ENCODE measurements at places on chromosomes 5 and 9.
A peak's percentile ranks its signal among the peaks of the same experiment; 100 is the strongest.

GRCh38 chr5:12016159-12016746 is 112.0 kb upstream of the CTNND2 start:
- DNase-seq, result no peak

GRCh38 chr9:120808931-120809330 is 15.7 kb upstream of the FBXW2 start:
- no peak for DNase-seq

- DNase-seq, result peak; percentile 11
Measured at GRCh38 chr9:114207034-114207810, 51.9 kb downstream of the COL27A1 start.

DNA sequence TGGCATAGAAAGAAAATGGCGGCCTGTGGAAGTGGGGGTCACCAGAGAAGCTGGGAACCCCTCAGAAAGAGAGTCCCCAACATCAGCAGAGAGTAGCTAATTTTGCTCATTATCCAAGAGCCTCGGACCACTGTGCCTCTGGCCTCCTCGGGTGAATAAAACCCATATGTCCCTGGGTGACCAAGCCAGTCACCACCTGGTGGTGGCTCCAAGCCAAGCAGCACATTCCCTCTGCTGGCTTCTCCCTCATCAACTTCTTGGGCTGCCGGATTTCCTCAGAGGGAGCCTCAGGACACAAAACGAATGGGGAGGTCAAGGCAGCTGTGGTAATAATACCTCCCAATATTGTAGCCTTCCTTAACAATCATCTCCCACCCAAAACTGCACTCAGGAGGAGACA is 242.5 kb downstream of the NFIB start:
- DNase-seq, result no peak

DNA sequence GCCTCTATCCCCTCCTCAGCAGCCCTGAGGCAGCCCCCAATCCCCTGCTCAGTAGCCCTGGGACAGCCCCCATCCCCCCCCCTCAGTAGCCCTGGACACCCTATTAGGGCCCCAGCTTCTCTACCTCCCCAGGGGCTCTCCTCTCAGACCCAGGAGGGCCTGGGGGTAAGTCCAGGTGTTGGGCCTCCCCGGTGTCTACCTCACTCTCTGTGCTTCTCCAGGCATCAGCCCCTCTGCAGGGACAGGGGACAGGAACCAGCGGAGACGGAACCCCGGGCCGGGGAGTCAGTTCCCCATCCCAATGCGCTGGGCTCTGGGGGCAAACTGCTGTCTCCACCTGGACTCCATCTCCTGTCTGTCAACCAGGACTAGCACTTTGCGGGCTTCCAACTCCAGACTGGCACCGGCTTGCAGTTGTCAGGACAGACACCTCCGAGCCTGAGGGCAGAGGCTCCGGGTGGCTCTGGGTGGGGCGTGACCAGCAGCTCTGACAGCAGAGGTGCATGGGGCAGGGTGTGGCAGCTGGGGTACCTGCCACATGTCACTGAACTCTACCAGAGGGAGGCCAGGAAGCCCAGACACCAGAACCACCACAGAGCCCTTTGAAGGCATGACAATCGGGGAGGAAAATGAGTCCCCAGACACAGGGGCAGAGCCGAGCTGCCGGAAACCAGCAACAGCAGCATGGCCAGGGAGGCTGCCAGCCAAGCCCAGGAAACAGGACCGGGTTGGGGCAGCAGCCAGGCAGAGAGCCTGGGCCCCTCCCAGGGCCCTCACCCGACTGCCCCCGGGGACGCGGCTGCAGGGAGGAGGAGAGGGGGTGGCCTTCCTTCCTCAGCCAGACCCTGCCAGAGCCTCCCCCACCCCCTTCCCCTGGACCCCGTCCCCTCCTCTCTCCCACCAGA is 17.7 kb upstream of the UBAC1 start:
- no peak for DNase-seq

DNA sequence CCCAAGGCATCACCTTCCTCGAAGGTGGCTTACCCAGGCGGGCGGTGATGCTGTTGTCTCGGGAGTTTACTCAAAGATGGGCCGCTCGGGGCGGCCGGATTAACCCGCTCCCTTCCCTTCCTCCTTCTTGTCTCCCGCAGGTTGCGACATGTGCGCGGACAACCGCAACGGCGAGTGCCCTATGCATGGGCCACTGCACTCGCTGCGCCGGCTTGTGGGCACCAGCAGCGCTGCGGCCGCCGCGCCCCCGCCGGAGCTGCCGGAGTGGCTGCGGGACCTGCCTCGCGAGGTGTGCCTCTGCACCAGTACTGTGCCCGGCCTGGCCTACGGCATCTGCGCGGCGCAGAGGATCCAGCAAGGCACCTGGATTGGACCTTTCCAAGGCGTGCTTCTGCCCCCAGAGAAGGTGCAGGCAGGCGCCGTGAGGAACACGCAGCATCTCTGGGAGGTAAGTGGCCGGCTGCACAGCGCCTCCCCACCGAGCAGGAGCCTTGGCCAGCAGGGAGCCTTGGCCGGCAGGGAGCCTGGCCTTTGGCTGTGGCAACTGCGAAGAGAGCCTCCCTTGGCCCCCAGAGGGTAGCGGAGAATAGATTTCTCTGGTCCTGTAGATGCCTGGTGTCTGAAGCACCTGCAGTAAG is 10.6 kb downstream of the PRDM6 start:
- peak; percentile 23 for DNase-seq

DNA sequence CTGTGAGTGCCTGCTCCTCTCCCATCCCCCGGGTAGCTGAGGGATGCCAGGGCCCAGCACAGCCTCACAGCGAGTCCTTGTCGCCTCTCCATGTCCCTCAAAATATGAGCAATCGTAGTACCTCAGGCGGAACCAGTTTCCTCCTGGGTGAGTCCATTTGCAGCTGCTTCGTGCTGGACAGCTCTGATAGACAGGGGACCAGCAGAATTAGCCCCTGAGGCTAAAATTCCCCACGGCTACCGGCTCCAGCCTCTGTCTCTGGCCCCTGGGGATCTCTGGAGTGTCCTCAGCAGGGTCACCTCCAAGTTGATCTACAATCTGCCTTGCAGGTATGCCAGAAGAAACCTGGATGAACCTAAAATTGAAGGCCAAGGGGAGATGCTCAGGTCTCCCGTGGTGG is 115.8 kb upstream of the FBXL7 start:
- DNase-seq, result no peak

DNA sequence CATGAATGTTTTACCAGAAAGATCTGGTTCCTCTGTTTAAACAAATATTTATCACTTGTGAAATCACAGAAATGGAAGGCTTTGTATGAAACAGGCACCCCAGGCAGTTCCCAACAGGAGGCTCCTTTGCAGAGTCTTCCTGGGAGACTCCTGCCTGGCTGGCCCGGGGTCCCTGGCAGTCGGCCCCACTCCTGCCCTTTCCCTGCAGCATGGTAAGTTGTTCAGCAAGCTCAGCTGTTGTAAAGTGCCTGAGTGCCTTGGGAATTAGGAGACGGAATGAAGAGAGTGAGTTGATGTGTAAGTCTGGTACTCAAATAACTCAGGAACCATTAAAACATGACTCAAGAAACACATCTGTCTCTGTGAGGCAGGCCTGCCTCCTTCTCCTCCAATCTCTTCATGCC is 17.5 kb upstream of the LHFPL2 start:
- DNase-seq, result no peak

DNA sequence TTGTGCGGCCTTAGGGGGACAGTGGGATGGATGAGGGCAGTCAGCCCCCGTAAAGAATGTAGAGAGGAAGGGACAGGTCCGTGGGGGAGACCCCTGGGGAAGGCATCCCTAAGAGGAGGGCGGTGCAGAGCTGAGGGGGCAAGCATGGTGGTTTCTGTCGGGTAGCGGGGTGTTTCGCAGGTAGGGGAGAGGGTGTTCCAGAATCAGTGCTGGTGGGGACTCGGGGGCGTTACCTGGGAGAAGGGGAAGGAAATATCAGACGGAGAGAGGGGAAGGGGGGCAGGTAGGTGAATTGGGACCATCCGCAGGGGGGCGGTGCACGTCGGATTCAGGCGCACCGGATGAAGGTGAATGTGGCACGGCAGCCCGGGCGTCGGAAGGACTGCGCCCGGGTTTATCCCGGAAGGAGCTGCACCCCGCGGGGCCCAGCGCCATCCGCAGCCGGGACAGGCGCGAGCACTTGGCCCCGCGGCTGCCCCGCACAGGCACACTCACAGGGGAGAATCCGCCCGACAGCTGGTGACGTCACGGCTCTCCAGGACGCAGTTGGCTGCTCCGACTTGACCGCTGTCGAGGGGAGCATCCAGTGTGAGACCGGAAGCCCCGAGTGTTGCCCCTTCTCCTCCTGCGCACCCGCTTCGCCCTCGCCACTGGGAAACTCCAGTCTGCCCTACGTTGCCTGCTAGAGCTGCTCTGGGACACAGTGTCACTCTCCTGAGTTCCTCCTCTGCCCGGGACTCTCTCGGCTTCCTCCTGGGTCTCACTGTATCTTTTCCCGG is 1.3 kb downstream of the CD72 start:
- peak; percentile 89 for DNase-seq

GRCh38 chr9:130537346-130538050 is 41.9 kb upstream of the FUBP3 start:
- peak; percentile 36 for DNase-seq

DNA sequence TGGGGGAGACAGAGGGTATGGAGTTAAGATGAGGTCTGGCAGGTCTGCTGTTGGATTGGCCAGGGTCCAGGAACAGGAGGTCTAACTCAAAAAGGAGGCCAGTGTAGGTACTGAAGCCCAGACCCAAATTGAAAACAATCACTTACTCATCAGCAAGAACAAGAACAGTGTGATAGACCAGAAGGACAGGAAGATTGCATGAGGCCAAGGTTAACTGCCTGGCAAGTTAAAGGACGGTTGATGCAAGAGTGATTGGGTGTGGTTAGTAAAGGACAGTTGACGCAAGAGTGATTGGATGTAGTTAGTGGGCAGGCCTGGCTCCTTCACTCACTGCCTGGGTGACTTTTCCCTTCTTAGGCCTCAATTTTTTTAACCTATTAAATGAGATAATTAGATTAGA is 132.6 kb downstream of the PDZD2 start:
- no peak for DNase-seq

- DNase-seq, result peak; percentile 38
Measured at GRCh38 chr5:96133341-96134079, 171.9 kb upstream of the ELL2 start.

GRCh38 chr5:176944268-176944667 is 45.1 kb upstream of the HK3 start:
- DNase-seq, result no peak

DNA sequence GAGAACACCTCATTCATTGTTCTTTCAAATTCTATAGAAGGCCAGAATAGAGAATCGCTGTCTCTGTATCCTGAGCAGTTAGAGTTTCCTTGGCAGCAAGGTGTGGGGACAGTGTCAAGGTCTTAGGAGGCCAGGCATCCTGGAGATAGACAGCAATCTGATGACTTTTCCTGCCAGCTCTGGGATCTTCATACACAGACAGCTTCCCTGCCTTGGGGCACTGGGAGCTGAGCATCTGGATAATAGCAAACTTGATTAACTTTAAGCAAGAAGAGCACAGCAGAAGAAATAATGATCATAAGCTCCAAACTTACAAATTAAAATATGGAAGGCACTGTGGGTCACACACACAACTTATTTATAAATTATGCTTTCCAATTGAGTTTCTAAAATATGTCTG is 86.1 kb upstream of the STK32A start:
- DNase-seq, result no peak

- DNase-seq, result no peak
Measured at GRCh38 chr9:93007529-93008058, 50.9 kb upstream of the SUSD3 start.

DNA sequence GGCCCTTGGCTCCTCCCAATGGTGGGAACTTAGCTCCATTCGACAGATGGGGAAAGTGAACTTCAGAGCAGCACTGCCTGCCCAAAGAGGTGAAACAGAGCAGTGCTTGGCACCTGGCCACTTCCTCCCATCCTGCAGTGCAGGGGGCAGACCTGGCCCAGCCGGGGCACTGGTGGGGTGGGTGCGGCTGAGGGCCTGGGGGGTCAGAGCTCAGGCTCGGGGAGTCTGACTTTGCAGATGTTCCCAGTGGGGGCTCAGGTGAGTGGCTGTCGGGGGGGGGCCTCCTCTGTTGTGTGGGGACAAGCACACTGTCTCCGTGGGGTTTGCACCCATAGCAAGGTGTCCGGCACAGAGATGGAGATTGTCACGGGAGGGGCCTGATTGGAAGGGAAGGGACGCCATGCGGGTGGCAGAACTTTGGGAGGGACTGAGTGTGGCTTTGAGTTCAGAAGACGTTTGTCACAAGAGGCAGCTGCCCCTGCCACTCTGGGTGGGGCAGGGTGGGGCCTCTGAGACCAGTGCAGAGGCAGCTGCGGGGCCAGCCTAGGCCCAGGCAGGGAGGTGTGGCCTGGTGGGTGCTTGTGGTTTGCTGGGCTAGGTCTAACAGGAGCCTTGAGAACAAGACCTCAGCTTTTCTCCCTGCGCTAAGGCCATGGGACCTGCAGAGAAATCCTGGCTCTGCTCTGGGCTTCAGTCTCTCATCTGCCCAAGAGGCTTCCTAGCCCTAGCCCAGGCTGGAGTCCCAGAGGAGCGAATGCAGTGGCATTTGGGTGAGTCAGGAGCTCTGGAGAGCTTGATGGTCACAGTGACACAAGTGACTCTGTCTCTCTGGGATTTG is 2.5 kb downstream of the MYMK start:
- no peak for DNase-seq

DNA sequence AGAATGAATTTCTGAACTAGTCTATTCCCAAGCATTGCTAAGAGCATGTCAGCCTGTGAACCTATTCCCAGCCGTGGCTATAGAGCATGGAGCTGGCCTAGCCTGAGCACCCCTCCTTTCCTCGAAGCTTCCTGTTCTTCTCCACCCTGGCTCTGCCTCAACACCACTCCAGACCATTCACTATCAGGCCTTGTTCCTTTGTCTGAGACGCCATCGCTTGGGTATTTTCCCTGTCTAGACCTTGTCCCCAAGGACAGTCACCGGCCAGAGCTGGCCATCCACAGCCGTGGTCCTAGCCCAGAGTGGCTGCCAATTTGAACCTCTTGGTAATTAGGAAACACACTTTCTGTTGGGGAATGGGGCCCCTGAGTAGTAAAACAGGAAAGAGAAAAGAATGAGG is 105.8 kb downstream of the LIFR start:
- no peak for DNase-seq

GRCh38 chr5:81768935-81769452 is 18.1 kb upstream of the SSBP2 start:
- DNase-seq, result peak; percentile 50

DNA sequence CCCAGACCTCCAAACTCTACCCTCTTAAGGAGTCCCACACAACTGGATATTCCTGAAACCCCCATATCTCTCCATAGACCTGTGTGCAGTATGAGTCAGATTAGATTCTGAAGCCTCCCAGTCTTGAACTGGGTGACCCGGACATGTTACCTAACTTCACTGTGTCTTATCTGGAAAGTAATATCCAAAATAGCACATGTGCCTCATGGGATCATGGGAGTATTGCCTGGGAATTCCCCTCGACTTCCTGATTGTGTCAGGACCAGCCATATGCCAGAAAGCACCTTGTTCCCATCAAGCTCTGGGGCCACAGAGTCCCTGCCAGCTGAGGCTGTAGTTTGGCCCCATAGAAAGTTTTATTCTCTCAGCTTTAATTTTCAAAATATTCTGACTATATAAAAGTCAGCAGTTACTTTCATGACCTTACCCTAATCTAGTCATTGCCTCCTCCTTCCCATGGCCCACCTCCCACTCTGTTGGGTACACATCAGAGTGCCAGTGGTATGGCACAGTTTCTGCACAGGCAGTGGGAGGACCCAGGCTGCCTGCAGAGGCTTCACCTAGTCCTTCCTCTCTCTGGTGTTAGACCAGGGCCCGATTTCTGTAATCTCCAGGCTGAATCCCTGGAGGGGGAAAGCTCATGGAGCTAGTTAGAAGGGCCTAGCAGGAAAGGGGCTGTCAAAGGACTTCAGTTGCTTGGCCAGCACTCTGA is 19.5 kb upstream of the B4GALT1 start:
- DNase-seq, result peak; percentile 77

Measured in suppressor macrophage treated with lipopolysaccharide for 1 hour (primary cell).